GM10248 (cell line): ENCODE measurements at places on chromosomes 5 and 9.
A peak's percentile ranks its signal among the peaks of the same experiment; 100 is the strongest.

GRCh38 chr5:32066448-32066847, 107.7 kb downstream of the GOLPH3 start:
- no peak for DNase-seq

DNA sequence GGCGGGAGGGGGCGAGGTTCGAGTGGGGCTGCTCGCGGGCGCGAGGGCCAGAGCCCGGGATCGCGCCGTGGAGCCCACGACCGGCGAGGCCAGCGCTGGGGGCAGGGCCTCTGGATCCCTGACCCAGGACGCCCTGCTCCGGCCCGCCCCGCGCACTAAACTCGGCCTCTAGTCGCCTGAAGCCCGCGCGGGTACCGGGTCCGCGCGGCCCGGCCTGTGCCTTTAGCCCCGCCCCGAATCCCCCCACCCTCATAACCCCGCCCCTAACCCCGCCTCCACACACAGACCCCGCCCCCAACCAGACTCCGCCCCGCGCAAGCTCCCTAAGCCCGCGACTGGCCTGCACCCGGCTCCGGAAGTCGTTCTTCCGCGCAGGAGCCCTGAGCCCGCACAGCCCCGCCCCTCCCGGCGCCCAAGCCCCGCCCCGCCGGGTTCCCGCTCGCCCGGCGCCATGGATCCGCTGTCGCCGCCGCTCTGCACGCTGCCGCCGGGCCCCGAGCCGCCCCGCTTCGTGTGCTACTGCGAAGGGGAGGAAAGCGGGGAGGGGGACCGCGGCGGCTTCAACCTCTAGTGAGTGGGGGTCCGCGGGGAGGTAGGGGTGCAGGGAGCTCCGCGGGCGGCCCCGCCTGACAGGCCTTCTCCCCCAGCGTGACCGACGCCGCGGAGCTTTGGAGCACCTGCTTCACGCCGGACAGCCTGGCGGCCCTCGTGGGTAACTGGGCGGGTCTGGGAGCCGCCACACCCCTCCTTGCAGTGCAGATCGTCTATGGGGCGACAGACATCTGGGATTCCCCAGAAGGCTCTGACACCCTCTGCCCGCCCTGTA, at the start of gene PAXX:
Gene PAXX (plus strand): TSS at position 430 of the 826 bp plus-strand sequence. CDS start 22 bp downstream, at position 452.
- peak; percentile 99 for DNase-seq

- no peak for DNase-seq
These were observed 614.7 kb downstream of the ISL1 start for GRCh38 chr5:51997949-51998348.

DNA sequence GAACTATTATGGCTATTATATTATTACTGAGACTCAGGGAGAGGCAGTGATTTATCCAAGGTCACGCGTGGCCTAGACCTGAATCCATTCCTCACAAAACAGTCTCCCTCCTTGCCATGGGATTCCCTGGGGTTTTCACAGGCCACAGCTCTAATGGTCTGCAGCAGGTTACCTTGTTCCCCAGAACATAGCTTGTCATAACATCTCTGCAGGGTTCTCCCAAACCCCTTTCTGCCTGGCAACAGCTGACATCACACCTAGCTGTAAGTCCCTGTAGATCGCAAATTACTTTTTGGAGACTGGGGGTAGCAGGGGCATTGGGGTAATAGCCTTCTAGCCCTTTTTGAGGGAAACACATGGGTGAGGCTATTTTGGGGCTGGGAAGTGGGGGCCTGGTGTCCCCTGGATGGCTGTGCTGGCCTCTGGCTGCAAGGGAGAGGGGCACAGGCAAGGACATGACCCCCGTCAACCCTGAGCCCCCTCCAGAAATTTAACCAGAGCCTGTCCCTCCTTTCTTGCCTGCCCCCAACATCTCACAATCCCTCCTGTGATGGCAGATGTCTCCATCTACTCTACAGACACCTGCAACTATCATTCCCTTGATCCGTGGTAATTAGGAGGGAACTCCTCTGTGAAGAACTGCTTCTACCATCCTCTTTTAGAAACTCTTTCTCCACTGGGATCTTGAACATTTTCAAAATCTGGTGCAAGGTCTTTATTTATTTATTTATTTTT, 1.3 kb downstream of the CD74 start:
- no peak for DNase-seq

DNA sequence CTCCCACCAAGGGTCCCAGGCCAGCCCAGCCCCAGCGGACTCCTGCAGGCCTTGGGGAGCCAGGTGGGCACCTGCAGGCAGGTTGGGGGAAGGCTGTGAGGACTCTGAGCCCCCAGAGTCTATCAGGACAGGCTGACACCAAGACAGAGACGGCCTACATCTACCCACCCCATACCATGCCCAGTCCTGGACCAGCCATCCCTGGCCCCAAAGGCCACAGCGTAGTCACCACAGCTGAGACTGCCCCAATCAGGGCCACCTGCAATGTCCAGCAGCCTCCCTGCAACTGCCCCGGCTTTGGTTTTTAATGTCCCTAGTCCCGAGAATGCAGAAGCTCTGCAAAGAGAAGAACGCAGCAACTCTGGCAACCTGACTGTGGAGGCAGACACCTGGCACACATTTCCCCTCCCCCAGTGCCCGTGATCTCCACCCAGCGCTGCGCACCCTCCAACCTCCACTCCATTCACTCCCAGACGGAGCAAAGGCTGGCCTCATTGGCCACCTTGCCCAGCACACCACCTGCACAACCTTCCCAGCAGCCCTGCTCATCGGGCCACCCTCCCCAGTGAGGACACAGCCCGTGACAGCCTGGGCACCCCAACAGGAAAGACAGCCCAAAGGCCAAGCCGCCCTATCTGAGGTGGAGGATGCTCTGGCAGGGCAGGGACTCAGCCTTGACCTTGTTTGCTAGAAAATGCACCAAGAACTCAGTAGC, 14.9 kb downstream of the ADAMTS2 start:
- no peak for DNase-seq

DNA sequence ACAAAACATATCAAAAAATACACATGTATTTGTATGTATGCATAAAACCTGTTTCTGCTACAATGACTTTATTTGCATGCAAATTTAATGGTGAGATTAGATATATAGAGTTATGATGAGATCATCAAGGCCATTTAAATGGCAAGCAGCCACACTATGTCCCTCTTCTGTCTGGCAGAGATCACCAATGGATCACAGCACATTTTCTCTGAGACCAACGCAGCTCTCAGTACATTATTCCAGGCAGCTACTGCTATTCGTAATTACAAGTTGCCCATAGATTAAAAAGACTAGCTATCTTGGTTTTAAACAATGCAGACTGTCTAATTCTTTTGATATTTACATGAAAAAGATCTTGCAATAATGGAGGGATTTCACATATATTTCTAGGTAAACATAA, 629.5 kb downstream of the PDE4D start:
- no peak for DNase-seq

GRCh38 chr9:113949571-113950078, 73.5 kb downstream of the ZNF618 start:
- no peak for DNase-seq

DNA sequence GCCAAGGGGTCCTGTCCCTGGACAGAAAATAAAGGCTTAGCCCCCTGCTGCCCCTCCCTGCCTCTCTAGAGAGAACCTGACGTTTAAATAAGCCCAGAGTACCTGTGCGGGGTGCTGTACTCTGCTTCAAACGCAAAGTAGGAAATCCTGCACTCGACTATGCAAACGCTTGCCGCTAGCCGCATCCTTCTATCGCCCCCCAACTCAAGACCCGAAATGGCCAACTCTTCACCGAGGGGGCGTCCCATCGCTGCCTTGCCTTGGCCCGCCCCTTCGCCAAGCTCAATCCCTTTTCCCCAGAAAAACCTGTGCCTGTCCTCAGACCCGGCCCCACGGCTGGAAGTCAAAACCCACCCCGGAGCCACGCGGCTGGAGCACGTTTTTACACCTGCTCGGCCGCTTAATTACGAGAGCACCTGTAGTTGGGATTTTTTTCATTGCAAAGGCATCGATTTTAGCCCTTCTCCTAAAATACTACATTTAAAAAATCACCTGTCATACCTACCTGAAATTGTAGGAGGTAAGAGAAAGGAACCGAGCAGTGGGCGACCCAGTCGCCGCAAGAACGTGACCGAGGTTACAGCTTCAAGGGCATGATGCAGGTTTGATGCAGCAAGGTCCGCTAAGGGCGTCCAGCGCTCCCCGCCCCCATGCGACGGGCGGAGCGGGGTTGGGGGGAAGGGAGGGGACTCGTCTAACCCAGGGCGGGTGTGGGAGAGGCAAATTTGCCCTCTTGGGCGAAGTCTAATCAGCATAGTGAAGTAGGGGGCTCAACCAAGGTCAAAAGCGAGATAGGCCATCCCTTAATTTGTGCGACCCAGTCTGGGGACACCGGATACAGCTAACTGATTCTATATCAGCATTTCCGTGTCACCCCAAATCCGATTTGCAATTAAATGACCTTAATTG, 3.5 kb downstream of the ELAVL2 start:
- DNase-seq, result no peak

- DNase-seq, result peak; percentile 87
These were observed 1.1 kb downstream of the SLC27A4 start for GRCh38 chr9:128341435-128341849.

GRCh38 chr5:128341056-128341455, 197.0 kb downstream of the FBN2 start:
- DNase-seq, result no peak

GRCh38 chr5:25448646-25449045, 803.9 kb upstream of the CDH10 start:
- DNase-seq, result no peak

DNA sequence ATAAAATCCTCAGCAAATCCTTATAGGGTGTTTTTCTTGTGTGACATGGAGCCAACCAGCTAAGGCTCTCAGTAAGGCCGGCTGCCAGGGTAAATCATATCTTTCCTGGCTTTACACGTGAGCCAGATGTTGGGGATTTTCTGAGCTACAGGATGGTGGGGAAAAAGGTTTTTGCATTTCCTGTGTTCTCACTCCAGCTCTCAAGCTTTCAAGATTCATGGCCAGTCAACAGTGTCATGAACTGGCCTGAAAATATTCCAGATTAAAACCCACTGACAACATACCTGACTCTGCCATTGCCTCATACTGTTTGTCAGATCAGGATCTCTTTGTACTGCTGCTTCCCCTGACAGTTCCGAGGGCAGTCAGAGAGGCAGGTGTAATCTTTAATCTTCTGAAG, 306.9 kb downstream of the GLIS3 start:
- DNase-seq, result no peak

GRCh38 chr9:129094387-129095169, 13.7 kb downstream of the DOLPP1 start:
- DNase-seq, result no peak

- no peak for DNase-seq
These were observed 1399.2 kb upstream of the CDH6 start for GRCh38 chr5:29794141-29794787.

DNA sequence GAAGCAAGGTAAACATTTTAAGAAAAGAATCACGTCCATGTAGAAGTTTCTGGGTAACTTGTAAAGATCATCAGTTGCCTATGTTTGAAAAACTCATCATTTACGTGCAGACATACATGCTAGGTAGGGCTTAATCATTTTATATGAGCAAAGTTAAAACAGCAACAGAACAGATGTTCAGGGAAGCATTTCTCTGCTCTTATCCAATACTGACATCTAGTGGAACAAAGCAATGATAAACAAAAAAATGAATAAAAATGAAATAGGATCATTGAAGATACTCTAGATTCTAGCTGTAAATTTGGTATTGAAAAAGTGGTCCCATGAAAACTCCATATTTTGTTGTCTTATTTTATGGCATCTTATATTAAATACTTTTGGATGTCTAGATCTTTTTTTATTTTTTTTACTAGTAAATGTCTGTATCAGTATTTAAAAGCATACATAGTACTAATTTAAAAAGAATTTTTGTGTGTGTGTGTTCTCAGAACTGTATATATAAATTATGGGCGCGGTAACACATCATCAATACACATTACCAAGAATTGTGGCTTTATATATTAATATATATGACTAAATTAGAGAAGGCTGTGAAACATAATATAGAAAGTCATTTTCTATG, 1050.2 kb downstream of the CDH12 start:
- DNase-seq, result peak; percentile 20

GRCh38 chr5:7584749-7585148, 188.8 kb downstream of the ADCY2 start:
- no peak for DNase-seq

DNA sequence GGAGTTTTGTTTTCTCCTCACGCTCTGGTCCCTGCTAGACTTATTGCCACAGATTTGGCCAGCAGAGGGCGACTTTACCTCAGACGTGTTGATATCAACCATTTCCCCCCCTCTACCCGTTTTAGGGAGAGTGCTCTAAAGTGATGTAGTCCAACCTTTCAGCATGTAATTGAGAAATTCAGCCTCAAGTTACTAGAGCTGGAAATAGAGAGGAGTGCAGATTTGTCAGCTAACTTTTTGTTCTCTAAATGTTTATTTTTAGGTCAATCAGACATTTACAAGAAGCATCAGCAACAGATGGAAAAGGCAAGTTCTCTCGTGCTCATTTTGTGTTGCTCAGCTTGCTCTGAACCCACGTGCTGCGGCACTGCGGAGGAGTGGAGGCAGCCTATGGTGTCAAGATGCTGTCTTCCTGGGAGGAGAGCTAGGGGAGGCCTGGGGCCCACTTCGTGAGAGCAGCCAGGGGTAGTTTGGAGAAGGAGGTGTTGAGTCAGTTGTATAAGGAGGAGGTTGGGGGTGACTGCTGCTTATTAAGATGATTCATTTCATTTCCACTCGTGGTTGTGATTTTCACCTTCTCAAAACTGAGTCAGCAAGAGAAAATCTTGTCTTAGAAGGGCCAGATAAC, 53.6 kb downstream of the GPR107 start:
- DNase-seq, result peak; percentile 76

DNA sequence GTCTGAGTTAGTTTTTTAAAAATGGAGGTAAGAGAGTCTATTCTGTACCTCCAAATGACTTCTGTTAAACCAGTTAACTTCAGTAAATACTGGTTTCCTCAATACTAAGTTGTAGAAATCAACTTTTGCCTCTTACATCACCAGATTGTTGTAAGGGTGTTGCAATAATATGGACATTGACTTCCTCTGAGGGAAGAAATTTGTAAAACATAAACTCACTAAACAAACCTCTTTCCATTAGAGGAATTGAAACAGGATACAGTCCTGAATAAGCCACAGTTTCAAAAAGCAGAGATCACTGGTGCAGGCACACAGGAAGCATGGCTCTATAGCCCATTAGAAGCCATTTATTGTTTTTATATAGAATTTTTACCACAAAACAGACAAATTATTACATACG, 32.7 kb upstream of the SLCO6A1 start:
- no peak for DNase-seq

DNA sequence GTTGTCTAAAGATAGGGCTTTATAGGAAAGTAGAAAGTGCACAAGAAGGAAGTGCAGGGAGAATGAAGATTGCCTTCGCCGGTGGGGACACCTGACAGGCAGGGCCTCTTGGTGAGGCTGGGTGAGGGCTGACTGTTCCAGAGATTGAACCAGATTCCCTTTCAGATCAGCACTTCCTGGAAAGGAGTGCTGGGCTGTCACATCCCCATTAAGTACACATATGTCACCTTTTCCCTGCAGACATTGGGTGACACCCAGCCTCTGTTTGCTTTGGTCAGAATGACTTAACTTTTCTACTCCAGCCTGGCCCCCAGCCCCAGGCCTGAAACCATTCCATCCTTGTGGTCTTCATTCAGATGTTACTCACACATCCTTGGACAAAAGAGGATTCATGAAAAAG, 7.4 kb upstream of the SHROOM1 start:
- no peak for DNase-seq

GRCh38 chr9:109517901-109518377, 19.8 kb upstream of the PTPN3 start:
- DNase-seq, result no peak
